Pericardium fibroblast (primary cell): ENCODE measurements at places on chromosomes 1 and 21. TPM values are rescaled to one million over a fixed set of nuclear protein-coding genes. Genes with fewer than 3 reads are reported as not detected.

Gene FAM229A
- total RNA-seq: 4.9 and 7.4 TPM in 2 replicates

Gene PIK3R3
- 0.70 and 2.0 TPM in 2 replicates for total RNA-seq

Gene SYT14
- total RNA-seq: 0.26 and 0.35 TPM in 2 replicates

Gene NFASC
- total RNA-seq: 3.2 and 13.0 TPM in 2 replicates

Gene TNFAIP8L2
- not detected in 2 replicates for total RNA-seq

Gene HRNR
- total RNA-seq: not detected in 2 replicates
